Kidney (tissue), 22 donors: ENCODE measurements at places on chromosomes 4 and X. TPM values are rescaled to one million over a fixed set of nuclear protein-coding genes. Genes with fewer than 3 reads are reported as not detected.

- DNase-seq: no peak
Measured at GRCh38 chr4:114694770-114695169, 96.2 kb downstream of the UGT8 start.

DNA sequence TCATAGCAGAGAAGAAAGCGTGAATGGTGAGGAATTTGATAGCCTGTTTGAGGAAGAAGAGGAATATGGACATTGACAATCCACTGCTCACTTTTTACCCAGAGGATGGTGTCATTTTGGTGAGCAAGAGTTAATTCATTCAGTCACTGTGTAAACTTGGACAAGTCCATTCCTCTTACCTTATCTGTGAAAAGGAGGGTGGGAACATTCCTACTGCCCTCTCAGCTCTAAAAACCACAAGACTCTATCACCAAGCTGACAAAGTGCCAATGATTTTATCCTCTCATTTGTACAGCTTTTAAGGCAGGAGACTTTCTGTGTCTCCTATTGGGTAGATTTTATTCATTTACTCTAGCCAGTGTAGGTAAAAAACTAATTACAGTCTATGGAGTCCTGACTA lies 103.8 kb downstream of the LUZP4 start:
- no peak for DNase-seq

GRCh38 chr4:53682196-53682595 lies 90.9 kb upstream of the LNX1 start:
- no peak for DNase-seq

Gene SSR4
- 226 TPM for total RNA-seq

GRCh38 chr4:20313237-20314030 lies 61.7 kb downstream of the SLIT2 start:
- no peak for DNase-seq

DNA sequence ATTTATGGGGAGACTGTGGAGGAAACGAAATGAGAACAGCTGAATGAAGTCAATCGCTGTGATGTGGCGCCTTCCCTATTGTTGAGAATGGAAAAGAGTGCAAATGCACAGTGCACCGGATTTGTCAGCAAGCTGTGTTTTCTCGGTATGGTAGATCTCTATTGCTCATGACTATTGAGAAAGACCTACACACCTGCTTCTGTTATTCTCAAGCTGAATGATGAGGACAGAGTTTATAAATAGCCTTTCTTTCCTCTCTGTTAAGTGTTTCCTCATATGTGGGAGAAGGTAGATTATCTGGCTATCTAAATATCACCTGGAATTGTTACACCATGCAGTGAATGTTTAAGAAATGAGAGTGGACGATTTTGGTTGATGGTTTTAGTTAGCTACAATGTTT lies 650.7 kb downstream of the IL1RAPL1 start:
- no peak for DNase-seq

DNA sequence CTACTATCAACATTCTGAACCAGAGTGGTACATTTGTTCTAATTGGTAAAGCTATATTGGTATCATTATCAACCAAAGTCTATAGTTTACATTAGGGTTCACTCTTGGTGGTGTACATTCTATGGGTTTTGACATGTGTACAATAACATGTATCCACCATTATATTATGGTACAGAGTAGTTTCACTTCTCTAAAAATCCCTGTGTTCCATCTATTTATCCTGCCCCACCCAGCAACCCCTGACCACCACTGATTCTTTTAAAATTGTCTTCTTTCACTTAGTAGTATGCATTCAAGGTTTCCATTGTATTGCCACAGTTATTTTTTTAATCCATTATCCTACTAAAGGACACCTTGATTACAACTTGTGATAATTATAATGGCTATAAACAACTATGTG lies 15.3 kb upstream of the TMPRSS11D start:
- DNase-seq: no peak

DNA sequence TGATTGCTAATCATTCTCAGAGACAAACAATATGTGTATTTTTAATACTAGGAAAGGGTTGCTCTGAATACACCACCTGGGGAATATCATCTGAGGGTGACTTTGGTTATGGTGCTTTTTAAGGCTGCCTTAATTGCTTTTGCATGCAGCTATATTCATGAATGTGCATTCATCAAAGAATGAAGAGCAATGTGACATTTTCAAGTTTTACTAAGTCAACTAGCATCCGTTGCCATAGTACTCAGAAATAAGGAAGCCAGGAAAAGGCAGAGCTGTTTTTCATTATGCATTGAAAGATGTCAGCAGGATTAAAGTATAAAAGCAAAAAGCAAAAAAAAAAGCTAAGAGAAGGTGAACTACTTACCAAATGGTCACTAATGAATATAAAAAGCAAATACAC lies 67.4 kb upstream of the PCDH18 start:
- DNase-seq: no peak

Gene PNMA5
- total RNA-seq: not detected

GRCh38 chr4:19401301-19402080 lies 850.2 kb upstream of the SLIT2 start:
- DNase-seq: no peak

GRCh38 chrX:134158821-134159512 lies 78.0 kb upstream of the CCDC160 start:
- no peak for DNase-seq

DNA sequence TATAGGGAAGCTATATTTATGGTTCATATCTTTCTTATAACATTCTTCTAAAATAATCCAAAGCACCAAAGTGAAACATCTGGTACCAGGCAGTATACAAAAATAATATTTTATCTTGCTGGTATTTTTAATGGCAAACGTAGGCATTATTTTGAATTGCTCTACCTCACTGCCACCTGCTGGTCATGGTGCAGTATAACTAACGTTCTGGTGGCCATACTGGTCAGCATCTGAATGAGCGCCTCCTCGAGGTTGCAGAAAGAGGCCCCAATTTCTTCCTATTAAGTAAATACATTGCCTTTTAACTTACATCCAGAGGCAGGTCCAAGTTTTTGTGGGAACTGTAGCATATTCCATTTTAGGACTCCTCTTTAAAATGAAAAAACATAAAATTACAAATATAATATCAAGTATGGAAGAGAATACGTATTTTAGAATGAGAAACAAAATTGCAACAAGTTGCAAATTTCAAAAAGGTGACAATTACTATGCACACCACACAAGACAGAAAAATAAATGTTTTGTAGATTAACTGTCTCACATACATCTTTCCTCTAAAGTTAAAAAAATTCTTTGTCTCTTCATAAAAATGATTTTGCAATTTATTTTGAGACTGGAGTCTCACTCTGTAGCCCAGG lies 22.9 kb upstream of the CWH43 start:
- no peak for DNase-seq

GRCh38 chr4:90274175-90274574 lies 147.0 kb downstream of the CCSER1 start:
- DNase-seq: no peak

Gene GAGE12F
- total RNA-seq: not detected

GRCh38 chr4:56655627-56656345 lies 25.3 kb downstream of the HOPX start:
- peak; percentile 54 for DNase-seq

DNA sequence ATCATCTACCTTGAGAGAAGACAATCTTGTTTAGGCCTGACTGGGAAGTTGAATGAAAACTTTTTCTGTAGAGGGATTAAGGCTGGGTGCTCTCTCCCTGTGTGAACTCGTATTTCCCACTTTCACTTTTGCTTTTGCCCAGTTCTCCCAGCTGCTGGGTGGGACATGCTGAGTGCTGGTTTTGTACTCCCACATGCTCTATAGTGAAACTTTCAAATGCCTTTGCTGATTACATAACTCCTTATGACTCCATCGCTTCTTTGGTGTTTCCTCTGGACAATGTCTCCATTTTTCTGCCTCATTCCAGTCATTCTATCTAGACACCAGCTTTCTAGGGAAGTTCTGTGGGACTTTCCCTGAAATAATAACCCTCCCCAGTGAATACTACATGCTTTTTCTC lies 100.5 kb downstream of the CLNK start:
- no peak for DNase-seq

DNA sequence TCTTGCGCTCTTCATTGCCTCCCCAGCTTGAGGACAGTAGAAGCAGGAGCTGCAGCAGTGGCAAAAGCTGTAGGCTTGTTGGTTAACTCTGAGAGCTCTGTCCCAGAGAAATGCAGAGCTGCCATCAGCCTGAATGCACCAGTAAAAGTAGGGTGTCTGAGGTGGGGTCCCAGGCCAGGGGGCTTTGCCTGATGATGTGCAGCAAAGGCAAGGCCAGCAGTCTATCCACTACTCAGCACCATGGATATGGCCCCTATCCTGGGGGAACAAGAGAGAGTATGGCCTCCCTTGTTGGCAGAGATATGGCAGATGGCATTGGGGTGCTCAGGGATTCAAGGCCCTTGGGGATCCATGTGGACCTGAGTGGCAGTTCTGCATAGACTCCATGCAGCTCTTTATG lies 180.2 kb downstream of the HMGN5 start:
- DNase-seq: no peak

Gene ADH1A
- total RNA-seq: 0.85 TPM

Gene FAM133A
- not detected for total RNA-seq

DNA sequence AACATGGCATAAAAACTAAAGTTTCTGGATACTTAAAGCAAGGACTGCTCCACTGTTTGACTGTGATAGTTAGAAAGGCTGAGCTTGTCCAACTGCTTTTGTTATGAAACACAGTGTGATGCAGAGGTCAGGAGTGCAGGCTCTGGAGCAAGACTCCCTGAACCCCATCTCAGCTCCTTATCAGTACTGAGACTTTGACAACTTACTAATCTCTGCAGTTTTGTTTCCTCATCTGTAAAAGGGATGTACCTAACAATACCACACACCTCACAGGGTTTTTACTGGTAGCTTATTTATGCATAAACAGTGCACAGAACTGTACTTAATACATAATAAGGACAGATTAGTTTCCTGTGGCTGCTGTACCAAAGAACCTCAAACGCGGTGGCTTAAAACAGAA lies 804.3 kb downstream of the FSTL5 start:
- DNase-seq: no peak

DNA sequence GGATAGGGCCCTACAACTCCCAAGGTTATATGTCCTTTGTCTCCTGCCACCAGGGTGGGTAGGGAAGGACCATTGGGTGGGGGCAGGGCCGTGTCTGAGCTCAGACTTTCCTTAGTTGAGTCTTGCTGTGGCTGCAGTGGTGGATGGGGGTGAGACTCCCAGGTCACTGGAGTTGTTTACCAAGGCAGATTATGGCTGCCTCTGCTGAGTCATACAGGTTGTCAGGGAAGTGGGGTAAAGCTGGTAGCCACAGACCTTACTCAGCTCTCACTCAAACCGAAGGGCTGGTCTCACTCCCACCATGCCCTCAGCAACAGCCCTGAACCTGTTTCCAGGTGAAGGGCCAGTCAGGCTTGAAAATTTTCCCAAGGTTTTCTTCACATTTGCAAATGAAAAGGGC lies 58.8 kb upstream of the FAAH2 start:
- no peak for DNase-seq

DNA sequence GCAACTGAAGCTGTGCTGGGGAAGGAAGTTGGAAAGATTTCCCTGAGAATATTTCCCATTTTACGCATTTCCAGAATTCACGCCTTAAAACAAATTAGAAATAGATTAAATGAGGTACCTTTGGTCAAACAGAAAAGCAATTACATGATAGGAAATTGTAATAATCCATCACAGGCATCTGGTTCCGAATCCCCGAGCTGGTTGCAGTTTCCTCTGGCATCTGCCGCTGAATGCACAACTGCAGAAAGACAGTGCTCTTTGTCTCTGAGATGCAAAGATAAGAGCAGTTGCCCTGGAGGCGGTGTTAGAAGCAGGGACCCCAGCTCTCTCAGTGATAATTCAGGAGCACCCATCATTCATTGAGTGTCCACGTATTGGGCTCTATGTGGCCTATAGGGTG lies 224.4 kb downstream of the LDB2 start:
- DNase-seq: no peak

DNA sequence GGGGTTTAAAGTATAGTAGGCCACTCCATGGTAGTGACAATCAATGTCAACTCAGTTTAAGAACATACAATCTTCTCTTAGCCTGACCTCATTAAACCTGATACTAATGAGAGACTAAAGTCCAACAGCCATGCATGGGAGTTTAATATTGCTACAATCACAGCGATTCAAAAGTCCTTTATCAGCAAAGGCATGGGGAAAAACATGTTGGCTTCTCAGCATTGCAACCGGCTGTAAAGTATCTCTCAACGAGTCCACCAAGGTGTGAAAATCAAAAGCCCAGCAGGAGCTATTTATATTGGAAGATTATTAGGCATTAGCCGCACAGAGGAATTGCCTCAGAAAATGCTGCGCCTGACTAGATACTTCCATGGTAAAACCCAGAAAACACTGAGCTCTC lies 256.7 kb upstream of the PGRMC2 start:
- DNase-seq: no peak

Gene ADGRG4
- 0.13 TPM for total RNA-seq

GRCh38 chr4:170089668-170090351 lies at the start of gene AADAT:
TSS of gene AADAT (minus strand) at chr4:170089956. CDS start at chr4:170089690, 266 bp downstream.
- peak; percentile 93 for DNase-seq

Gene SMR3B
- not detected for total RNA-seq

Gene TLR3
- total RNA-seq: 22.7 TPM

GRCh38 chr4:30723201-30723955 lies 3.2 kb downstream of the PCDH7 start:
- no peak for DNase-seq

- DNase-seq: no peak
Measured at GRCh38 chr4:168566726-168567125, 69.9 kb downstream of the PALLD start.

Gene SLIT2
- total RNA-seq: 11.5 TPM

Gene HCFC1
- total RNA-seq: 54.6 TPM

DNA sequence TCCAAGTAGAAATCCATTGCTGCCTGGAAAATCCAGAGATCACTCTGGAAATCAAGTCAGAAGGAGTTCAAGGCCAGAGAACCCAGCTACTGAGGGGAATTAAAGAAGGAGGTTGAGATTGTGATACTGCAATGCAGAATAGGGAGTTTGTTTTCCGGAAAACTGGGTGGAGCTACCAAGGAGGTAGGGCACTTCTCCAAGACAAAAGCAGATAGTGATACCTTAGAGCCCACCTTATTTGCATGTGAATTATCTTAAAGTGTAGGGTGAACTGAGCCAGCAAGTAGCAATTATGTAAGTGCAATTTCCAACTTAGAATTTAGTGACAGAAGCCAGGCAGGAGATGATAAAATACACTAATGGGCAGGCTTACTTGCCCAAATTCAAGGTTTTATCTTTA lies 178.9 kb downstream of the MID1 start:
- DNase-seq: no peak

- DNase-seq: no peak
Measured at GRCh38 chr4:22848332-22848731, 155.6 kb downstream of the GBA3 start.

GRCh38 chr4:93829820-93830687 lies 1.5 kb downstream of the ATOH1 start:
- no peak for DNase-seq
